ENCODE measurements at places on chromosomes 3 and 15. TPM values are rescaled to one million over a fixed set of nuclear protein-coding genes. Genes with fewer than 3 reads are reported as not detected.

VPS18 gene
- total RNA-seq = 78.3 TPM

ZCWPW2 gene
- 0.72 TPM for total RNA-seq

SYNPR gene
- total RNA-seq = not detected

MAN2A2 gene
- 20.8 TPM for total RNA-seq

PLOD2 gene
- total RNA-seq = 211 TPM

MORC1 gene
- total RNA-seq = not detected

LRTM1 gene
- not detected for total RNA-seq

DPPA2 gene
- not detected for total RNA-seq

AMOTL2 gene
- 87.1 TPM for total RNA-seq

ZNF80 gene
- not detected for total RNA-seq

CCDC191 gene
- total RNA-seq = 1.1 TPM

LINGO1 gene
- not detected for total RNA-seq

TIMP4 gene
- total RNA-seq = 0.66 TPM

IQCF5 gene
- total RNA-seq = not detected

SEC61A1 gene
- 482 TPM for total RNA-seq

OXTR gene
- total RNA-seq = 12.3 TPM

RBMS3 gene
- 63.9 TPM for total RNA-seq

LEKR1 gene
- 1.1 TPM for total RNA-seq

TNNC1 gene
- not detected for total RNA-seq

SPTBN5 gene
- total RNA-seq = 2.4 TPM

MUC4 gene
- total RNA-seq = not detected

PLCB2 gene
- 0.72 TPM for total RNA-seq

LXN gene
- total RNA-seq = 32.6 TPM

MYRIP gene
- total RNA-seq = not detected

GOLGA8G gene
- total RNA-seq = not detected

FBXO40 gene
- total RNA-seq = not detected

NECTIN3 gene
- total RNA-seq = 163 TPM

ANKUB1 gene
- total RNA-seq = not detected

EXD1 gene
- total RNA-seq = not detected

IL17RB gene
- total RNA-seq = not detected

STRIT1 gene
- total RNA-seq = not detected

ZNF774 gene
- 1.3 TPM for total RNA-seq

STXBP5L gene
- not detected for total RNA-seq

ADAMTS17 gene
- under 0.01 TPM for total RNA-seq

WHAMM gene
- total RNA-seq = 6.8 TPM

FETUB gene
- not detected for total RNA-seq

COLQ gene
- 0.29 TPM for total RNA-seq

CPN2 gene
- total RNA-seq = not detected

SV2B gene
- not detected for total RNA-seq

CIB1 gene
- 37.0 TPM for total RNA-seq

CKMT1B gene
- total RNA-seq = not detected

PRICKLE2 gene
- 65.0 TPM for total RNA-seq

BCHE gene
- 0.57 TPM for total RNA-seq

AP3S2 gene
- total RNA-seq = 83.8 TPM

P4HTM gene
- total RNA-seq = 24.5 TPM

TM4SF4 gene
- not detected for total RNA-seq
